ENCODE measurements at places on chromosomes 12 and 14. TPM values are rescaled to one million over a fixed set of nuclear protein-coding genes. Genes with fewer than 3 reads are reported as not detected.

DNA sequence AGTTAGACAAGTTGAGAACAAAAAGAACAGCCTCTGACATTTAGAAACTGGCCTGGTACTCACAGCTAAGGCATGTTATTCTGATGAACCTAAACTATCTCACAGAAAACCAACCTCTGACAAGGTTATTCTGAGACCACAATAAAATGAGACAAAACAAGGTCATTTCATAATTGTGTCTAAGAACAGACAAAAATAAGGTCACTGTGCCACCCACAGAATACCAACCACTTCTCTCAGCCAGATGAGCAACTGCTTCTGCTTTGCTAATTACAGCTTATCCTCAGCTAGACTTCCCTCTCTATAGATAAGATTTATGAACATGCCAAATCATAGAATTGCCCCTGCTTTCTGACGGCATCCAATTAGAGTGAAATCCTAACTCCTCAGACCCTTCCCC is 52.2 kb upstream of the CRACR2A start:
- no peak for DNase-seq
- H3K27me3 ChIP-seq = no peaks in the 10 kb centered on the region
- no peaks in the 10 kb centered on the region for H3K36me3 ChIP-seq
- H3K27ac ChIP-seq = no peak overlapping the region
- H3K4me1 ChIP-seq = peaks cover 2% of the 10 kb centered on the region

GRCh38 chr12:89782807-89783206 is 74.2 kb upstream of the ATP2B1 start:
- peaks cover 13% of the 10 kb centered on the region for H3K4me1 ChIP-seq
- no peak for DNase-seq
- H3K27ac ChIP-seq = peak overlapping the region; percentile 15

DNA sequence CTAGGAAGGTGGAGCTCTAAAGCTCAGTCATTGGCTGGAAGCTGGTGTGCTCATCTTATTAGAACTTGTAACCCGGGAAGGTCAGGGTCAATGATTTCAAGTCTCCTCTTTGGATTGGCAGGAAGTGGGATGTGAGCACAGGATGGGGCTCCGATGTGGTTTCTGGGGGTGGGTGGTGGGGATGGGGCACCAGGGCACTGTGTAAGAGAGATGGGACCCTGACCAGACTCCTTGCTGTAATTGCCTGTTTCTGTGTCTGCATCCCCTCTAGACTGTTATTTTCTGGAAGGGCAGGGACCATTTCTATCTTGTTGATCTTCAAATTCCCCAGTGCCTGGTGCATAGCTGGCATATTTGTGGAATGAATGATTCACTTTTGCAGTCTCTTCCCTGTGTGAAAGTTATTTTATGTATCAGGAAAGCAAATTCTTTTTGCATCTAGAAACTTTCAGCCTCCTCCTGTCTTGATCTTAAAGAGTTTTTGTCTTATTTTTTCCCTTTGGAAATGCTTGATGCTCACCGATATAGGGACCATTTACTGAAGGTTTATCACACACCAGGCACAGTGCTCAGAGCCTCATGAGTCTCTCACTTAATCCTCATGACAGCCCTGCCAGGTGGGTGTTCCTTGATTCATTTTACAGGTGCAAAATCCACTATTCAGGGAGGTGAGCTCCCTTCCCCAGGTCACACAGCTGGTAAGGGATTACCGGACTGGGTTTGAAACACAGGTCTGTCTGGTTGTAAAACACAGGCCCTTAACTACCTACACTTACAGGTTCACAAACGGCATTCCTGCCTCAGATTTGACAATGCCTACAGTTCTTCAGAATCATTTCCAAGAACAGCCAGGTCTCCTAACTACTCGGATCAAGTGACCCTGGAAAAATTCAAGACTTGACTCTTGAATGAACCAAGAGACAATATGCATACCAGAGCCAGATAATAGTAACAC is 86.9 kb upstream of the IGF1 start:
- H3K4me1 ChIP-seq = no peaks in the 10 kb centered on the region
- no peak overlapping the region for H3K4me3 ChIP-seq
- H3K36me3 ChIP-seq = no peaks in the 10 kb centered on the region

DNA sequence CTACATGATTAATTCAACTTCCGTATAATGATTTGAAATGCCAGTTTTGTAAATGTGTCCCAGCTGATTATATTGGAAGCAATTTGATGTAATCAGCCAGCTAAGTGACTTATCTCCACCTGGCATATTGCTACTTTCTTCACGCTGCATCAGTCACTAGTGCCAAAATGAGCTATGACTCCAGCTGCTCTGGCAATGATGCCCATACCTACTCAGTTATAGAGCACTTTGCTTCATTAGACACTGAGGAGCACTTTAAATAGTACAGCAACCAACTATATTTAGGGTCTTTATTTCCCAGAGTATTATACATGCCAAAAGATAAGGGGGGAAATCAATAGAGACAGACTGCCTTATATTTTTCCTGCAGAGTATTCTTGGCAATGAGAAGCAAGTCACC is 67.9 kb upstream of the LIN7A start:
- H3K4me3 ChIP-seq = no peak overlapping the region
- H3K36me3 ChIP-seq = no peaks in the 10 kb centered on the region
- H3K4me1 ChIP-seq = no peaks in the 10 kb centered on the region
- no peak for DNase-seq

GRCh38 chr12:30345744-30346471 is 349.8 kb downstream of the IPO8 start:
- no peaks in the 10 kb centered on the region for H3K36me3 ChIP-seq
- no peak for DNase-seq
- H3K27me3 ChIP-seq = no peaks in the 10 kb centered on the region
- no peak overlapping the region for H3K27ac ChIP-seq

- no peaks in the 10 kb centered on the region for H3K36me3 ChIP-seq
- H3K4me3 ChIP-seq = peak overlapping the region; percentile 65
- peaks cover 29% of the 10 kb centered on the region for H3K4me1 ChIP-seq
- H3K27me3 ChIP-seq = no peaks in the 10 kb centered on the region
Measured at GRCh38 chr12:54404061-54405004, 14.7 kb downstream of the ITGA5 start.

DNA sequence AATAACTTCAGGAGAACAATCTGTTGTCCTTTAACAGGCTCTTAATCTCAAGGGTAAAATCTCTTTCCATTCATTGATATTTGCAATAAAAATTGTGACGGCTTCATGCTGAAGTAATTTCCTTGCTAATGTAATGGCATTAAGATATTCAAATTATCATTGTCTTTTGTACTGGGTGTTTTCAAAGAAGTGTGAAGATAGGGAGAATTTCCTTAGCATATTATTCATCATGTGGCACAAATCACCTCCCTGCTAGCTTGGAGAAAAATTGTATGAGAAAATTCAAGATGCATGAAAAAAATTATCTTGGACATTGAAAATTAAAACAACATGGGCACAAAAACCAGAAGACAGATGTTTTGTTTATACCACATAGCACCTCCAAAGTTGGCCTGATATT is 63.6 kb upstream of the ARID2 start:
- H3K27ac ChIP-seq = no peak overlapping the region
- H3K4me3 ChIP-seq = no peak overlapping the region
- H3K4me1 ChIP-seq = peaks cover 8% of the 10 kb centered on the region
- no peaks in the 10 kb centered on the region for H3K36me3 ChIP-seq

DNA sequence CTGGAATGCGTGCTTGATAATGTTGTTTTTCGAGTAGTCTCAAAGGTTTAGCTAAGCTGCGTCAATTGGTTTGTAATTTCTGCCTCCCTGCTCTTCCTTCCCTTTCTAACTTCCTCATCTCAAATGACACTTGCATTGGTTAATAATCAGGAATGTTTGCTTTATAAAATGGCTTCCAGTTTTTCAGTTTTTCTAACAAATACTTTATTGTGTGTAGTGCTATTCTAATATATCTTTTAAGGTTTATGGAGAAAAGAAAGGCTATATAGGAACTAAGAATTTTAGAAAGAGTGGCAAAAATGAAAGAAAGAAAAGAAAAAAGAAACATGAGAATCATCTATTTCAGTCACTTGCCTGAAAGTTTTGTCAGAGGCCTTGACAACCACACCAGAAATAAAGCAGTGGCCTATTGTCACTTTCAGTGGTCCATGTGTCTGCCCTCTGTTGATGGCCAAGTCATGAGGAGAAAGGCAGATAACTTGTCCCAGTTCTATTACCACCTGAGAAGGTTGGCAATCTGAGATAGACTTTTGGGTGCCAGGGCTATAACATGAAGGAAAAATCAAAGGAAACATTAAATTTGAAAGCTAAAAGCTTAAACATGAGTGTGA is 221.9 kb upstream of the KITLG start:
- H3K4me1 ChIP-seq = no peaks in the 10 kb centered on the region
- DNase-seq = no peak
- no peaks in the 10 kb centered on the region for H3K36me3 ChIP-seq
- no peaks in the 10 kb centered on the region for H3K27me3 ChIP-seq

- H3K36me3 ChIP-seq = no peaks in the 10 kb centered on the region
- H3K4me1 ChIP-seq = peaks cover 67% of the 10 kb centered on the region
- H3K4me3 ChIP-seq = no peak overlapping the region
- H3K27ac ChIP-seq = no peak overlapping the region
- no peak for DNase-seq
Measured at GRCh38 chr14:49966304-49966809, 73.5 kb downstream of the ARF6 start.

- peaks cover 14% of the 10 kb centered on the region for H3K4me1 ChIP-seq
- peak overlapping the region; percentile 72 for H3K4me3 ChIP-seq
- no peaks in the 10 kb centered on the region for H3K36me3 ChIP-seq
- H3K27ac ChIP-seq = no peak overlapping the region
- H3K27me3 ChIP-seq = peaks cover 44% of the 10 kb centered on the region
Measured at GRCh38 chr12:13179211-13180074, 17.1 kb upstream of the EMP1 start.

DNA sequence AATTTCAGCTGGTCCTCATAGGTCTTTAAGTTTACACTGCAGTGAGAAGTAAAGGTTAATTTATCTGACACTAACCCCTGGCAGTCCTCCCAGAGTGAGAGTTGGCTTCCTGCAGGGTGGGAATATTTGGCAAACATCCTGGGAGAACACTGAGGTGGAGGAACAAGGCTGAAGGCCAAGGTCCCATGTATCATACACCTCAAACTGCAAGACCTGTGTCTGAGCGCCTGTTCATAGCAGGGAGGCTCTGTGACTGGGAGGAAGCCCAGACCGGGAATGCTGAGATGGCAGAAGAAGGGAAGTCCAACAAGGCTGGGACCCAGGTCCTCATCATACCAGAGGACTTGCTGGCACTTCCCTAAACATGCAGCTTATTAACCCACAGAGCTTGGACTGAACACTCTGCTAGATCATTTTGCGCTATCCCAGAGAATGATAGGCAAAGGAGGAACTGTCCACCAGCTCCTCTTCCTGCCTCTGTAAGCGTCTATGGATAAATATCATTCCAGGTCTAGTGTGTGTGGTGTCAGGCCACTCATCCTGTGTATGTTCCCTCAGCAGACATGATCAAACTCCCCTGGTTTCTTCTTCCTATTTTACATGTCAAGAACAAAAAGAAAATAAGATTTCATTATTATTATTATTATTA is 199.6 kb upstream of the CNOT2 start:
- H3K36me3 ChIP-seq = no peaks in the 10 kb centered on the region
- peaks cover 4% of the 10 kb centered on the region for H3K4me1 ChIP-seq
- H3K27me3 ChIP-seq = no peaks in the 10 kb centered on the region

DNA sequence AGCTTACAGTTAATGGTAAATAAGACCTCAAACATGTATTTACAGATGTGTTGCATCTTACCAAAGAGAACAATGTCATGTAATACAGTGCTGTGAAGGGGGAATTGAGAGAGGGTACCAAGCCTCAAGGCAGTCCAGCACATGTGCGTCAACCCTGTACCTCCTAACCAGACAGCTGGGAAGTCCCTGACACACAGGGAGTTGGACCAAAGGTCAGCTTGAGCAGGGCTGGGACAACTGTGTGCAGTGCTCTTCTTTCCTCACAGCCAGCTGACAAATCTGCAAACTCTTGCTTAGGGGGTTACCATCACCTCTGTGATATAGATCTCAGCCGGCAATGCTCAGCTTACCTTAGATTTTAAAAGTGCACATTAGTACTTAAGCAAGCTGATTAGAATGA is 56.8 kb upstream of the RIC8B start:
- no peaks in the 10 kb centered on the region for H3K36me3 ChIP-seq
- DNase-seq = no peak
- H3K4me3 ChIP-seq = no peak overlapping the region
- no peaks in the 10 kb centered on the region for H3K4me1 ChIP-seq
- peaks cover 55% of the 10 kb centered on the region for H3K27me3 ChIP-seq

DNA sequence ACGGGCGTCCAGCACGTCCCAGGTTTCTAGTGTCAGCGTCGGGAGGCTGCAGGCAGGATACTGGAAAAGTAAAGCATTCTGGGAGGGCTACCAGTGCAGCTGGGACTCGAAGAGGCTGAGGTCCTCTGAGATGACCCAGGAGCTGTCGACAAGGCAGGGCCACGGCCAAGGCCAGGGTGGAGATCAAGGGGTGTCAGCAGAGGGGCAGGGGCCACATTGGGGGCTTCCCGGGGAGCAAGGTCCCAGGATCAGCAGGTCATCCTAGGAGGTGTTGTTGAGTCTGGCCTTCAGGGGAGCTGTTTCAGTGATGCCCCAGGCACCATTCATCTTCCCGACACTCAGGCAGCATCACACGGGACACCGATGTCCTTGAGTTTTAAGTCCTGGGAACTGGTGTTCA is 377.8 kb upstream of the SFSWAP start:
- H3K36me3 ChIP-seq = no peaks in the 10 kb centered on the region
- no peak overlapping the region for H3K27ac ChIP-seq
- no peak for DNase-seq
- H3K4me3 ChIP-seq = no peak overlapping the region

- peaks cover 38% of the 10 kb centered on the region for H3K36me3 ChIP-seq
- H3K27ac ChIP-seq = no peak overlapping the region
- H3K27me3 ChIP-seq = no peaks in the 10 kb centered on the region
- H3K4me3 ChIP-seq = no peak overlapping the region
- peaks cover 7% of the 10 kb centered on the region for H3K4me1 ChIP-seq
Measured at GRCh38 chr12:2825132-2825531, 9.7 kb downstream of the NRIP2 start.

DNA sequence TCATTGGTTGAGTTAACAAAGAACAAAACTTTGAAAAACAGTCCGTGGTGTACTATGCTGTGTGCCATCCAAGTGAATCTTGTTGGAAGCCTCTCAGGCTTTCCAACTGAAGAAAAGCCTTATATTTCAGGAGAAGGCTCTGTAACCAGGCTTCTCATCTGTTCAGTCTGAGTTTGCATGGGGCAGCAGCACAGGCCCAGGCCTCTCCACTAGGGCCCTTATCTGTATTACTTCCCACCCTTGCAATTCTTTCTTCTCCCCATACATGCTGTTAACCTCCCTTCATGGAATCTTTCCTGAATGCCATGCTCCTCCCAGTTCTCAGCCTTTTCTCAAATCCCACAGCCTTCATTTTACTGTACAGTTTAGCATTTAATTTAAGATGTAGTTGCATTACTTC is 28.3 kb downstream of the FRMD6 start:
- no peaks in the 10 kb centered on the region for H3K4me1 ChIP-seq
- no peak for DNase-seq
- no peak overlapping the region for H3K27ac ChIP-seq
- H3K4me3 ChIP-seq = no peak overlapping the region
- no peaks in the 10 kb centered on the region for H3K36me3 ChIP-seq

- no peak overlapping the region for H3K4me3 ChIP-seq
- no peak overlapping the region for H3K27ac ChIP-seq
- DNase-seq = no peak
- H3K36me3 ChIP-seq = no peaks in the 10 kb centered on the region
Measured at GRCh38 chr12:5388581-5389535, 43.0 kb upstream of the NTF3 start.

Gene KCNMB4
- polyA plus RNA-seq = 0.78 TPM

Gene VWF
- not detected for polyA plus RNA-seq

Gene ANG
- 0.63 TPM for polyA plus RNA-seq

Gene CMTM5
- polyA plus RNA-seq = 0.86 TPM

Gene IFI27
- polyA plus RNA-seq = not detected

Gene OR10P1
- polyA plus RNA-seq = not detected

Gene PIK3C2G
- not detected for polyA plus RNA-seq

Gene NANOG
- not detected for polyA plus RNA-seq

Gene TMEM30B
- 0.07 TPM for polyA plus RNA-seq

Gene STON2
- polyA plus RNA-seq = 0.84 TPM

Gene MEG3
- not detected for polyA plus RNA-seq

Gene BATF
- 12.9 TPM for polyA plus RNA-seq
